CD8-positive, alpha-beta memory T cell (primary cell): ENCODE measurements at places on chromosomes 3 and 15. TPM values are rescaled to one million over a fixed set of nuclear protein-coding genes. Genes with fewer than 3 reads are reported as not detected.

DNA sequence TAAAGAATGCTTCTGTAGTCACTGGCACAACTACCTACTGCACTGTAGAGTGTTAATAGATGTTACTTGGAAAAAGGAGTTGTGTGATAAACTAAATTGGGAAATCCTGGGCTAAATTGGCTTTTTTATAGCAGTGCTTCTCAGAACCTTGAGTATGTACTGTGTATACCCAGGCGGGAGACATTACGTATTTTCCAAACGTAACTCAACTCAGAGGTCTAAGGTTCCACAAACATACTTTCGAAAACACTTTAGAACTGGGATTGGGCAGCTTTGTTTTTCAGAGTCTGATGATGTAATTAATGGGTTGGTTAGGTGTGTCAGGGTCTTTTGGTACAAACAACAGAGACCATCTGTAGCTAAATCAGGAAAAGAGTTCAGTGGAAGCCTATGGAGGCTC is 53.5 kb upstream of the CHST2 start:
- H3K27ac ChIP-seq = no peak overlapping the region
- no peaks in the 10 kb centered on the region for H3K27me3 ChIP-seq
- H3K36me3 ChIP-seq = no peaks in the 10 kb centered on the region
- H3K4me3 ChIP-seq = no peak overlapping the region
- no peak for DNase-seq
- H3K4me1 ChIP-seq = no peaks in the 10 kb centered on the region

DNA sequence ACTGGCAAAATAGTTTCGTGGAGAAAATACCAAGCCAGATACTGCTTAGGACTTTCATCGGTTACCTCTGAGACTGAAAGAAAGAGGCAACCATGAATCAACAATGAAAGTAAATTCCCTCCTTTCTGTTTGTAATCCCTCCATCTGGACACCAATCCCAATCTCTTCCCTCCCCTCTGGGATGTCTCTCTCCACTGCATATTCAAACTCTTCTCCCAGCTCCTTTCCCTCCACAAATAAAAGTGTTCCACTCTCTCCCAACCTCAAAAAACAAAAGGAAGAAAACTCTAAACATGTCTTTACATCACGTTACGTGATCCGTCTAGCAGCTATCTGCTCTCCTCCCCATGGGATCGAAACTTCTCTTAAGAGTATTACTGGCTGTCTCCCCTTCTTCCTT is 55.2 kb downstream of the PRTG start:
- no peaks in the 10 kb centered on the region for H3K4me1 ChIP-seq
- no peak overlapping the region for H3K4me3 ChIP-seq

DNA sequence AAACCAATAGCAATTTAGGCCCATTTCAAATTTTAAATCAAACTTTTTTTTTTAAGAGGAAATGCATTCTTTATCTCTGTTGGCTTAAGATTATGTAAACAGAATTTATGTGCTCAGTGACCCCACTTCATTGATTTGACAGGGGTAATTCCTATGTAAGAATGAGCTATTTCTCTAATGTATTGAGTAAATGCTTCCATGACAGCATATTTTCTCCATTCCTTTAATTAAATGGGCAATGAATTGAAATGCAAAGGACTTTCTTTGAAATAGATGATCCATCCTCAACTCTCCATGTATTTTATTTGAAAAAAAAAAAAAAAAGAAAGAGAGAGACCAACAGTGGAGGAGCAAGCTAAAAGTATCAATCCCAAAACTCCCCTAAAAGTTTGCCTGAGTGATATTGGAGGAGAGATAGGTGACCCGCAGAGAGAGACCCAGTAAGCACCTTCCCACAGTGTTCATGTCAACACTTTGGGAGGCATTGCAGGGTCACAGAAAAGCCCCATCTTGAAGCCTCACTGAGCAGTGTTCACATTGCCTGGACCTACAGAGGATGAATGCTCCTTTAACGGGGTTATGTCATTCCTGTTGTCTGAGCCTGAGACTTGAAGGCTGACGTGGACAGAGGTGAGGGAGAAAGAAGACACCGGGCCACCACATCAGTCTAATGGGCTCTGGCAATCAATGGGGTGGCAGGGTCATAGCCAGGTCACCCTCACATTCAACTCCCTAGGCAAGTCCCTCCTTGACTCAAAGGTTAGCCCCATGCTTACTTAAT is 176.0 kb downstream of the SHOX2 start:
- H3K36me3 ChIP-seq = no peaks in the 10 kb centered on the region
- no peaks in the 10 kb centered on the region for H3K4me1 ChIP-seq
- no peak overlapping the region for H3K4me3 ChIP-seq
- DNase-seq = no peak
- no peak overlapping the region for H3K27ac ChIP-seq

The PEX5L gene
- not detected for total RNA-seq

GRCh38 chr15:97182581-97182980 is 777.9 kb upstream of the ARRDC4 start:
- no peaks in the 10 kb centered on the region for H3K36me3 ChIP-seq
- H3K27ac ChIP-seq = no peak overlapping the region
- H3K4me1 ChIP-seq = no peaks in the 10 kb centered on the region
- no peaks in the 10 kb centered on the region for H3K27me3 ChIP-seq
- no peak overlapping the region for H3K4me3 ChIP-seq

- no peak overlapping the region for H3K27ac ChIP-seq
- no peaks in the 10 kb centered on the region for H3K36me3 ChIP-seq
- H3K27me3 ChIP-seq = no peaks in the 10 kb centered on the region
- peak; percentile 37 for DNase-seq
- peak overlapping the region; percentile 62 for H3K4me3 ChIP-seq
These were observed 365.5 kb downstream of the SHQ1 start for GRCh38 chr3:72482589-72483321.

- no peaks in the 10 kb centered on the region for H3K4me1 ChIP-seq
- H3K27me3 ChIP-seq = no peaks in the 10 kb centered on the region
- no peak overlapping the region for H3K4me3 ChIP-seq
- no peak overlapping the region for H3K27ac ChIP-seq
These were observed 359.8 kb downstream of the C3orf38 start for GRCh38 chr3:88509582-88509981.
